BJ (cell line): ENCODE measurements at places on chromosomes 1 and 21.

- DNase-seq = no peak
Measured at GRCh38 chr1:203465146-203465798, 10.3 kb upstream of the PRELP start.

GRCh38 chr1:10716840-10717239 lies 79.6 kb downstream of the CASZ1 start:
- no peak for DNase-seq

GRCh38 chr1:180254854-180255253 lies 24.8 kb downstream of the LHX4 start:
- no peak for DNase-seq

- no peak for DNase-seq
Measured at GRCh38 chr1:221708987-221709386, 32.9 kb downstream of the DUSP10 start.

DNA sequence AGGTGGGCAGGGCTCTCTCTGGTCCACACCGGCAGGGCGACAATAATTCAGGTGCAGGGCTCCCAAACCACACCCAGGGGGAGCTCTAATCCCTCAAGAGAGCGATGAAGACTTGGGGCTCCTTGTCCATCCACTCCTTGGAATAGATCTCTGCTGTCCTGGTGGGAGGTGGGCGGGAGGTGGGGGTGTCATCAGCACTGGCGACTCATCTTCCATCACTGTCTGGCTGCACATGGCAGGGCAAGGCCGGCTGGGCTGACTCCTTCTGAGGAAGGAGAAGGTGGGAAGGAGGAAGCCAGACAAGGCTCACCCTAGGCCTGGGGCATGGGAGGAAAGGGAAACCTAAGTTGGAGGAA lies 29.3 kb downstream of the TNNT2 start:
- no peak for DNase-seq

DNA sequence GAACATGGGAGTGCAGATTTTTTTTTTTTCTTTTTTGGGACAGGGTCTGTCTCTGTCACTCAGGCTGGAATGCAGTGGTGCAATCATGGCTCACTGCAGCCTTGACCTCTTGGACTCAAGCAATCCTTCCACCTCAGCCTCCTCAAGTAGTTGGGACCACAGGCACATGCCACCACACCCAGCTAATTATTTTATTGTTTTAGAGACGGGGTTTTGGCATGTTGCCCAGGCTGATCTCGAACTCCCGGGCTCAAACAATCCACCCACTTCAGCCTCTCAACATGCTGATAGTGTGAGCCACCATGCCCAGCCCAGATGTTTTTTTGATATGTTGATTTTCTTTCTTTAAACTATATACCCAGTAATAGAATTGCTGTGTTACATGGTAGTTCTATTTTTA lies 57.7 kb downstream of the RGSL1 start:
- DNase-seq = no peak

GRCh38 chr1:168894397-168894903 lies 165.4 kb upstream of the DPT start:
- DNase-seq = no peak

- no peak for DNase-seq
Measured at GRCh38 chr1:221204055-221204833, 325.0 kb downstream of the HLX start.

DNA sequence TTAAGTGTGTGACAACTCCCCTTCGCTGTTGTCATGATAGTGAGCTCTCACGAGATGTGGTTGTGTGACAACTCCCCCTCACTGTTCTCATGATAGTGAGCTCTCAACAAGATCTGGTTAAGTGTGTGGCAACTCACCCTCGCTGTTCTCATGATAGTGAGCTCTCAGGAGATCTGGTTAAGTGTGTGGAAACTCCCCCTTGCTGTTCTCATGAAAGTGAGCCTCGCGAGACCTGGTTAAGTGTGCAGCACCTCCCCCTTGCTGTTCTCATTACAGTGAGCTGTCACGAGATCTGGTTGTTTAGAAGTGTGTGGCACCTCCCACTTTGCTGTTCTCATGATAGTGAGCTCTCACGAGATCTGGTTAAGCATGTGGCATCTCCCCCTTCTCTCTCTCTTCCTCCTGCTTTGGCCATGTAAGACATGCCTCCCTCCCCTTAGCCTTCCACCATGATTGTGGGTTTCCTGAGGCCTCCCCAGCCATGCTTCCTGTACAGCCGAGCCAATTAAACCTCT lies 25.1 kb upstream of the LSS start:
- no peak for DNase-seq

DNA sequence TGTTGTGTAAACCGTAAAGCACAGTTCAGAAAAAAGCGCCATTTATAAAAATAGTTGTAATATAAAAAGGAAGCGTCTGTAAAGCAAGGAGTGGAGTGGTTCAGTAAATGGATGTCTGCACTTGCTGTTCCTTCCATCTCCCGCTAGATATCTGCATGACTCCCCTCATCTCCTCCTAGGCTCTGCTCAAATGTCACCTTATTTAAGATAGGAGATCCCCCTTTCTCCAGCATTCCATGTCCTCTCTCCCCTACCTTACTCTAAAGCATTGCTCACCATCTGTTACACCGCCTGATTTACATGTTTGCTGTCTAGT lies 745 bp downstream of the MUL1 start:
- DNase-seq = no peak

DNA sequence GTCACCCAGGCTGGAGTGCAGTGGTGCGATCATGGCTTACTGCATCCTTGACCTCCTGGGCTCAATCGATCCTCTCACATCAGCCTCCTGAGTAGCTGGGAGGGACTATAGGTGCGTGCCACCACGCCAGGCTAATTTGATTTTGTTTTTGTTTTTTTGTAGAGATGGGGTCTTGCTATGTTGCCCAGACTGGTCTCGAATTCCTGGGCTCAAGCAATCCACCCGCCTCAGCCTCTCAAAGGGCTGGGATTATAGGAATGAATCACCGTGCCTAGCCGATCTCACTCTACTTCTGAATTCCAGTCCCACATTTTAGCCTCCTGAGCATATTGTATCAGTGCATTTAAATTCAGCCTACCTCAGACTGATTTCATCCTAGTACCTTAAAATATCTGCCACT lies 1.8 kb downstream of the CTXND2 start:
- no peak for DNase-seq

DNA sequence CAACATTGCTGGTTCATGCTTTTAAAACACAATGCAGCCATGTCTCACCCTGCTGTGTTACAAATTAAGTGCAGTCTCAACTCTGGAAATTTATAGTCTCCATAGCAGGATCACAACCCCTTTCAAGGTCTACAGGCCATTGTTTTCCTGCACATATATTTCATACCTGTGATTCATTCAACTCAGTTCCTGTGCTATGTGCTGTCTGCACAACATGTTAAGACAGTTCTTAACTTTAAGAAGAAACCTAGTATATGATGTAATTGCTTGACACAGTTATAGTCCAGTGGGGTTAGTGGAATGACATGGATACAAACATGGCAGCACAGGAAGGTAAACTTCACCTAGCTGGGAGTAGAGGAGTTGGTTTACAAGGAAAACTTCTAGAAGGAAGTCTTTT lies 106.4 kb downstream of the IFI44 start:
- DNase-seq = no peak

GRCh38 chr1:14735841-14736240 lies 137.4 kb downstream of the KAZN start:
- no peak for DNase-seq

DNA sequence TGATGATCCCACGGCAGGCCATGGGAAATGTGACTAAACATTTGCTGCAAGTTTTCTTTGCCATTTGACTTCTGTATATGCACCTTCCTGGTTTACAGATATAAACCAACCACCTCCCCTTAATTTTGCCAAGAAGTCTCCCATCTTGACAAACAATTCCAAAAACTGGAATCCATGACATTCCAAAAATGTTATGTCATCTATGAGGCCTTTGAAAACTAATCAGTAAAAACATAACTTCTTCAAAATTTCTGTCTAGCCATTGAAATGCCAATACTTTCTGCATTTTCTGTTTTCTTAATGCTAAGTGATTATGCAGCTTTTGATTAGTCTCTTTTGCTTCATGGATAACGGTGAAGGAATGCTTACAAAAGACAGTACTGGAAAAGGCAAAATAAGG lies 84.1 kb downstream of the LYST start:
- no peak for DNase-seq

DNA sequence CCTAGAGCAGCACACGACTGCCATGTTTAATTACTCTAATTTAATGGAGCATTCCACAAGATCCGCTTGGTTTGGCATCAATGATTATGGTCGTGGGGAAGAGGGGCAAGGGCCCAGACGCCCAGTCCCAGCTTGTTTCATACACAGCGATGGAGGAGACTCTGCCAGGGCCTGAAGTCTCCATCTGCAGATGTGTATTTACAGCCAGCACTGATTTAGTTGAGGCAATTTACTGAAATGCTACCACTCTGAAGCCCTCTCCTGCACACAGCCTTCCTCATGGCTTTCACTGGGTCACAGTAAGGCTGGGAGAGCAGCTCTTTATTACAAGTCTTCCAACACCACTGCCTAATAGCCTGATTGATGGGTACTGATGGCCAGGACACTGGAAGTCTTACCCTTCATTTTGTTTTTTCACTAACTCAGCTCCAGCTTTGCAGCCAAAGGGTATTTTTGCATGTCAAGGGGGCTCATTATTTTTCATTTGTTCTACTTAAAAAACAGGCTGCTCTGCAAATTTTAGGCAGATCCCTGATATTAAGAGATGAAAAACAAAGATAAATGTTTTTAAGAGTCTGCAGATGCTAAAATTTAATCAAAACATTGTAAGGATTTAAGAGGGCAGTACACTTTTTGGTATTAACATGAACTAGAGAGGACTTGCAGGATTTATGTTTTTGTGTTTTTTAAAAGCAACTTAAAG lies 236.3 kb downstream of the SIPA1L2 start:
- DNase-seq = no peak

DNA sequence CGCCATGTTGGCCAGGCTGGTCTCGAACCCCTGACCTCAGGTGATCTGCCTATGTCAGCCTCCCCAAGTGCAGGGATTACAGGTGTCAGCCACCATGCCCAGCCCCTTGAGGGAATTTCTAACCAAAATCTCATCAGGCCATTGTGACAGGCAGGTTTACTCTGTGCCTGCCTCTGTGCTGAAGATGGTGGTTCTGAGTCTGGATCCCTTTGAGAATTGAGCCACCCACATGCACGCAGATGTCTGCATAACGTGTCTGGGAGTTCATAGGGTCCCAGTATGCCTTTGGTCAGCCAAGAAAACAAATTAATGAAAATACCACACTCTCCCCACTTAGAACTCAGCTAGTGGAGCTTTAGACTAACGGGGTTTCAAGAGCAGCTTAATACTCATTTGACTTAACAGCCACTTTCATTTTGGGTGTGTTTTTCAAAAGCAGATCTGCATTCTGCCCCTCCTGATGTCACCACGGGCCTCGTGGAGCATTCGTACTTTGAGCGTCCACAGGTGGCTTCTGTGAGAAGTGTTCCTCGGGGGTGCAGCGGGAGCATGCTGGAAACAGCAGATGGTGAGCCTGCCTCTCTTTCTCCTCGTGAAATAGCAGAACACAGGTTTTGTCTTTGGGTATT lies 45.3 kb downstream of the DIP2A start:
- DNase-seq = no peak

DNA sequence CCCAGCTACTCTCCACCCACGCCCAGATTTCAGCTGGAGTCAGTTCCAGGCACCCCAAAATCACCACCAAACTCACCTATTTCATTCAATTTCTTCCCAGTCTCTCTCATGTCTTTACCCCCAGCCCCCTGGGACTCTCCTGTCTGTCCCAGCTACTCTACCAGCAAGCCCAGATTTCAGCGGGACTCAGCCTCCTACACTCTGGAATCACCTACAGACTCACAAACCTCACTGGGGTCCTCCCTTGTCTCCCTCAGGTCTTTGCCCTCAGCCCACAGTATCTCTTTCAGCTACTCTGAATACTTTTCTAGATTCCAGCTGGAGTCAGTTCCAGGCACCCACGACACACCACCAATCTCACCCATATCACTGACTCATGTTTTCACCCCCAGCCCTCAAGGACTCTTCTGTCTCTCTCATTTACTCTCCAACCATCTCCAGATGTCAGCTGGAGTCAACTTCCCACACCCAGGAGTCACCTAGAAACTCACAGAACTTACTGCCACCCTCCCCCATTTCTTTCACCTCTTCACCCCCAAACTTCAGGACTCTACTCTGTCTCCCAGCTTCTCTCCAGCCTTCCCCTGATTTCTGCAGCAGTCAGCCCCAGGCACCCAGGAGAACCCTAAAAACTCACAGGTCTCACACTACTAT lies 1529.3 kb upstream of the TPTE start:
- no peak for DNase-seq

DNA sequence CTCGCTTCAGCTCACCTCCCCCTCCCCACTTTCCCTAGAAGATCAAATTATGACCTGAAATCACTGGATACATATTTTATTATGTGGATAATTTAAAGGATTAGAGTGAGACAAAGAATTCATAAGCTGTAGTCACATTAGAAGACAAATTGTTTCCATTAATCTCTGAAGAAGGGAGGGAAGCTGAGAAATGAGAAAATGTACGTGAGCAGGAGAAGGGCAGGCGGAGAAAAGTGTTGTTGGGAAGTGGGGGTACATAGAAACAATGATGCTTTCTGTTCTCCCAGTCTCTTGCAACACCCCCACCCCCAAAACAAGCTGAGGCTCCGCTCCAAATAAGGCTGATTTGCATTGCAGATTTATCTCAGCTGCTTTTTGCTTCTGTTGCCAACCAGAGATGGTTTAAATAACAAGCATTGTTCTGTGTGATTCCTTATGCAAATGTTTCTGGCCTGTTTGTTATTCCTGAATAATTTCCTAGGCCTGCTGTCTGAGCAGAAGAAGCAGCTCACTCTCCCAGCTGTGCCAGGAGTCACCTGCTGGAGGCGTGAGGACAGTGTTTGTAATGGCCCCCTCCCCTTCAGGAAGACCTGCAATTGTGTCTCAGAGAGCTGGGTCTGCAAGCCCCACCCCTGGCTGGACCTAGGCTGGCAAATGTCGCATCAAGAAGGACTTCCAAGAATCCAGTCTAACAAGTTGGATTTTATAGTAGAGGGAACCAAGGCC lies 121.8 kb upstream of the TNR start:
- no peak for DNase-seq

- peak; percentile 19 for DNase-seq
Measured at GRCh38 chr1:85502171-85502570, 37.2 kb upstream of the DDAH1 start.

DNA sequence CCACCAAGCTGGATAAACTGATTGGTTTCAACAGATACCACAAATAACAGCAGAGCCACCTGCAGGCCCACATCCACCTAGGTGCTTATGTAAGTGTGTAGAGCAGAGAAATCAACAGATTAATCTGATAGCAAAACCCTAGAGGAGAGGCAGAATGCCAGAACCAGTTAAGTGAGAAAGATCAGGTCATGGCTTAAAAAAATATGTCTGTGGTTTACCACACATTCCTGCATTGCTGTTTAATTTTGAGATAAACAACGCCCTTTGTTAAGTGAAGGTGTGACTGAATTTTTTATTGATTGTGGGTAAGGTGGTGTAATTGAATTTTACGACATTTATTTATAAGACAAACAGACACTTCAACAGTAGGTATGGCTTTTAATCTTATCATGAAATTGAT lies 21.2 kb downstream of the CRNN start:
- no peak for DNase-seq

GRCh38 chr1:54640361-54640760 lies 1.2 kb upstream of the MROH7 start:
- DNase-seq = no peak
